CMK (cell line): ENCODE measurements at places on chromosomes 5 and 9.

GRCh38 chr5:173010547-173011464 lies 27.2 kb downstream of the ATP6V0E1 start:
- no peak for DNase-seq

DNA sequence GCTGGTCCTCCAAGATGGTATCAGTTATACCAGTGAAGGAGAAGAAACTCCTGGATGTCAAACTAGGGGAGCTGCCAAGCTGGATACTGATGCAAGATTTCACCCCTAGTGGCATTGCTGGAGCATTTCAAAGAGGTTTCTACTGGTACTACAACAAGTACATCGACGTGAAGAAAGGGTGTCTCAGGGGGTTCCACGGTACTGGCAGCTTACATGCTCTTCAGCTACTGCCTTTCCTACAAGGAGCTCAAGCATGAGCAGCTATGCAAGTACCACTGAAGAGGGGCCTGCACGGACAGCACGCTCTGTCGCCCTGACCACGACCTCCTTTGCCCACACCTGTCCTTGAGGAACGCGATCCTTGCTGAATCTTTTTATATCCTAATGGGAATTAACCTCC lies 19.5 kb downstream of the ACTL7B start:
- DNase-seq: no peak

DNA sequence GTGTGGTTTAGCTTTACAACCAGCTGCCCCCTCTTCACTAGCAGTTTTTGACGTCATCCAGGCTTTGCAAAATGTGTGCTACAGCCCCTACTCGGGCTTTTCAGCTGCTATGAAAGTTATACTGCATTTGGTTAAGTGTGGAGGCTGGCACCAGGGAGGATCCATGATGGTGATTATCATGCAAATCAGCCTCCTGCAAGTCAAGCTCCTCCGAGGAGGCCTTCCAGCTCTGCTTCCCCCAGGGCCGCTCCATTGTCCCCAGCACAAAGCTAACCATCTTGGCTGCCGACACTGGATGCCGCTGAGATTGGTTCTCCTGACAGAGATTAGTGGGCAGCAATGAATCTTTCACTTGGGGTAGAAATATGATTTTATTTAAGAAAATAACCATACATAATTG lies 159.6 kb downstream of the NR2F1-AS1 start:
- DNase-seq: no peak

- no peak for DNase-seq
These were observed 63.7 kb upstream of the PRR16 start for GRCh38 chr5:120400356-120400755.

DNA sequence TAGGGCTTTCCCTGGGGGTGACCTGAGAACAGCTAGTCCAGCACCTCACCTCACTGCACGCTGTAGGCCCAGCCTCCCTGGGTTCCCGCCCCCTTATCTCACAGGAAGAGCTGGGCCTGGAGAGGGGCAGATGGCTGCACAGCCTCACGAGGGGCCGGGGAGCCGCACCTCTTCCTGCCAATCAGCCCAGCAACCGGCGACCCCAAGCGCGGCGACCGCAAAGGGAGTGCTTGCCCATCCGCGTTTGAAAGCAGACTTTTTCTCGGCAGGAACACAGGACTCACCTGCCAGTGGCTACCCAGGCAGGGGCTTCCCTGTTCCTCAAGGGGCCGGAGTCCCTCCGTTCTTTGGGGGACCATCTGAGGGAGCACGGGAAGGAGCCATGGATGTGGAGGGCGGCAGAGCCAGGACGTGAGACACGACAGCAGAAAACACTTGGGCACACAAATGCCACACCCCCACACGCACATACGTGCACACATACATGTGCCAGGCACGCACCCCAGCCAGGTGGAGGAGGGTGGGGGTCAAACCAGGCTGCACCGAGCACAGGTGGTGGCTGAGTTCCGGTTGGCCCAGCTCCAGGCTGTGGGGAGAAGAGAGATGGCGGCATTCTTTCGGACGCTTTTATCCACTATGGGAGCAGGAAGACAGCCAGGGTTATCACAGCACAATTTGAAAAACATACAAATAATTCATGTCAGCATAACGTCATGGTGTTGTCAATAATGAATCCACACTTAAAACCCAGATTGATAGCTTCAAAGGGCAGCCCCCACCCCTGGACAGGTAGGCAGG lies 11.3 kb downstream of the TMEM250 start:
- peak; percentile 88 for DNase-seq

DNA sequence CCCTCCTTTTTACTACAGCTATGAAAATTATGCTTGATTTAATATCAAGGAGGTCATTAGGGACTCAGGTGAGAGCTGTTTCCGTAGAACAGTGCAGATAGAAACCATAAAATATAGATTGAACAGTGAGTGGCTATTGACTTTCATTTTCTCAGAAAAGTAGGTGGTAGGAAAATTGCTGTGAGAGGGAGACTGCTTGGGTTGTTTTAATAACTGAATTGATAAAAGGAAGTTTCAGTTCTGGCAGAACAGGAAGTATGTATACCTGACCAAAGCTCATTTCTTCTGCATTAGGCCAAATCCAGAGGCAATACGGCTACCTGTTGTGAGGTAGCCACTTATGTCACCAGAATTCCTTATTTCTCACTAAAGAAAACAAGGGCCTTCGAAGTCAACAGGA lies 761.7 kb upstream of the ARRDC3 start:
- no peak for DNase-seq

- DNase-seq: no peak
These were observed 27.1 kb upstream of the BASP1 start for GRCh38 chr5:17190242-17190778.

DNA sequence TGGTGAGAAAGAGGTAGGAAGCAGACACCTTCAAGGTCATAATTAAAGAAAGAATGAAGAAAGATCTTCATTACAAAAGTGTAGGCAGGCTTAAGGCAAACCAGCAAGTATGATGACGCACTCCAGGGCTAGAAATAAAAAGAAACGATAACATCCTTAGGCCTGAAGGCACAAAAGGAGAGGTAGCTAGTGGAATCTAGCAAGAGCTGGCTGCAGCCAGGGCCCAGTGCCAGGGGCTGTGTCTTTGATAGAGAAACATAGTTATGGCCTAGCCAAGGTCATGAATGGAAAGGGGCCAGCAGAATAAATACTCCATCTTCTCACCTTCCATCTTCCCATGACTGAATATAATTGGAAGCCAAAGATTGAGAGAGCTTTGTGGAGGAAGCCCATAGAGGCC lies 6.8 kb upstream of the SH3TC2 start:
- DNase-seq: no peak

GRCh38 chr5:90344689-90345088 lies 64.9 kb downstream of the CETN3 start:
- DNase-seq: no peak

DNA sequence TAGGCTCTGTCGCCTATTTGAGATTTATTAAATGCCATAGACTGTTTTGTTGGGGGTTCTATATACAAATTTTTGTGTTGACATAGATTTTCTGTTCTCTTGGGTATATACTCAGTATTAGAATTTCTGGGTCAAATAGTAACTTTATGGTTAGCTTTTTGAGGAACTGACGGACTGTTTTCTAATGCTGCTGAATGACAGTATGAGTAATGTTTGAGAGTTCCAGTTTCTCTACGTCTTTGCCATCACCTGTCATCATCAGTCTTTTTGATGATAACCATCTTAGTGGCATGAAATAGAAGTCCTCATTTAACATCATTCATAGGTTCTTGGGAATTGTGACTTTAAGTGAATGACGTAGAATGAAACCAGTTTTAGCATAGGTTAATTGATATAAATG lies 60.1 kb downstream of the CCDC171 start:
- no peak for DNase-seq

DNA sequence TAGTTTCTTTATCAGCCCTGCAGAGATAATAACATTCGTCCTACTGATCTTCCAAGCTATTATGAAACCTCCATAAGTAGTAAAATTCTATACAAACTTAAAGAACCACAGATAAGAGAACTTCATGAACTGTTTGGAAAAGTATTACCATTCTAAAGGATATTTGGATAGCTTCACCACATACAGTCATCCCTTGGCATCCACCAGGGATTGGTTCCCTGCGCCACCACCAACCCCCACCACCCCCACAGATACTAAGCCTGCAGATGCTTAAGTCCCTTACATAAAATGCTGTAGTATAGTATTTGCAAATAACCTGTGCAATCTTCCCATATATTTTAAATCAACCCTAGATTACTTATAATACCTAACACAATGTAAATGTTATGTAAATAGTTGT lies 61.4 kb upstream of the SHISAL2B start:
- no peak for DNase-seq

GRCh38 chr9:27571011-27571410 lies 2.3 kb downstream of the C9orf72 start:
- DNase-seq: no peak

DNA sequence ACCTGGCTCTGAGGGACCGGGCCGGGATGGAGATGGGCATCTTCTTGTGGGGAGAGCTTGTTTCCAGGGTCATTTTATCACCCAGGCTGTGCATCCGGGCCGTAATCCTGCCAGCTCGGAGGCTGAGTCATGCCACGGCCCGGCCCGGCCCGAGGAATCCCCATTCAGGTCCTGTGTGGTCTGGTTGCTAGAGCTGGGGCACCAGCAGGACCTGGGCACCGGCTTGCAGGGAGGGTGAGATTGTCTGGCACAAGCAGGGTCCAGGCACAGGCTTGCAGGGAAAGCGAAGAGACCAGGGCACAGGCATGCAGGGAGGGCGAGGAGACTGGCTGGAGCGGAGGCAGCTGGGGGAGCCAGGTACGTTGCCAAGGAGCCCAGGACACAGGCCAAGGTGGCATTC lies 106.8 kb downstream of the RXRA start:
- no peak for DNase-seq
